ENCODE measurements at places on chromosomes 11 and 22.

GRCh38 chr22:22369964-22370270 is 125.3 kb downstream of the VPREB1 start:
- no peak for DNase-seq

DNA sequence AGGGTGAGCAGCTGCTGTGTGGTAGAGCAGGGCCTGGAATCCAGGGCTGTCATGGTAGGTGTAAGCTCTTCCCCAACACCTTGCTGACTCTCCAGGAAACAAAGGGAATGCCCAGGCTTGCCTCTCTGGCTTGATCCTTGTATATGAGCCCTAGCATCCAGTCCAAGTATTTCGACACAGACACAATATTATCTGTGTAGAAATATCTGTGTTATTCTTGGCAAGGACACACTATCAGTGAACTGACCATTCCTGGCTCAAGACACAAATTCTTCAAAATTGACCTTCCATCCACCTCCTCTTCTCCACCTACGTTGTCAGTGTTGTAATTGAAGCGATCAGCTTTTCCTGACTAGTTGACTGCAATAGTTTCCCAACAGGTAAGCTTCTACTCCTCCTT is 312.0 kb upstream of the NARS2 start:
- no peak for DNase-seq

- no peak for DNase-seq
Measured at GRCh38 chr22:30508216-30508615, 2.7 kb upstream of the SEC14L4 start.

DNA sequence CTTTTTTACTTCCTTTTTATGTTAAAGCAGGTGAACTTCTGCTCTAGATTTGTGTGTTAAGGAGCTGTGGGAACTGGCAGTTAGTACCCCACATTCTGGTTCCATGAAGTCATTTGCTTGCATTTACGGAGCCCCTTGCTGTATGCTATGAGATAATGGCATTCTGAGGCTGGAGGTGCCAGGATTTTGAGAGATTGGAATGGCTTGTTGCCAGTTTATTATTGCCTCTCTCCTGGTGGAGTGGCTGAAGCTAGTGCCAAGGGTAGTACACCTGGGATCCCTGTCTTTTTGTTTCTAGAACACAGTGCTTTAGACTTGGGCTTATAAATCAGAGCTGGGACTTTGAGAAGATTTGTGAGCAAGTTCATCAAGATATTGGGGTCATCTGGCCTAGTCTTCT is 73.8 kb downstream of the STIM1 start:
- DNase-seq = no peak

GRCh38 chr22:43136255-43136654 is 6.9 kb downstream of the MCAT start:
- DNase-seq = no peak

GRCh38 chr11:69250186-69251056 is 43.5 kb upstream of the MYEOV start:
- no peak for DNase-seq

GRCh38 chr11:79196950-79197349 is 243.9 kb downstream of the TENM4 start:
- no peak for DNase-seq

- no peak for DNase-seq
Measured at GRCh38 chr11:82790723-82791484, 57.2 kb upstream of the FAM181B start.

- no peak for DNase-seq
Measured at GRCh38 chr22:22776121-22776520, 111.5 kb upstream of the IGLL5 start.

DNA sequence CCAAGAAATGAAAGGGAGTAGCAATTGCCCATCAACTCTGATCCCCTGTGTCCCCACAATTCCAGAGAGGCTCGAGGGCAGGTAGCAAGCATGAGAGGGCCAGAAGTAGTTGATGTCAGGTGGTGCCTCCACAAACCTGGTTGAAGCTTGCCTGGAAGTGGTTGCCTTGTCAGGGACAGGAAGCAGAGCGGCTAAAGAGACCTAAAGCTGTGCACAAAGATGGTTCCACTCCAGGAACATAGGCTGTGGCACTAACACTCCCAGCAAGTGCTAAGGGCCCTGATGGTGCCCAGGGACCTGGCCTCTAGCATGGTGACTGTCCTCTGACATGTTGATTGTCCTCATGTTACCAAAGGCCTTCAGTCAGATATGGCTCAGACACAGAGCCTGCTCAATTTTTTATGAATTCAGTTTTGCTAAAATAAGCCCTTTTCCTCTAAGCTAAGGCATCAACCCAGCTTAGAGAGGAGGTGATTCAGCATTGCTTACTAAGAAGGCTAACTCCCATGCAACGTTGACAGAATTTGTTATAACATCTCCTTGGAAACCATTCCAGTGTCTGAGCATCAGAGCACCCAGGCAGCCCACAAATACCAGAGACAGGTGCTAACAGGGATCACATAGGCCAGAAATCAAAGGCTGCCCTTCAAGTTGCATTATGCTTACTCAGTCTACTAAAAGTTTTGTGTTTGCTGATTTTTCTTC is 196.3 kb upstream of the ARHGAP20 start:
- DNase-seq = no peak

GRCh38 chr11:122743949-122744348 is 88.4 kb downstream of the UBASH3B start:
- peak; percentile 69 for DNase-seq

DNA sequence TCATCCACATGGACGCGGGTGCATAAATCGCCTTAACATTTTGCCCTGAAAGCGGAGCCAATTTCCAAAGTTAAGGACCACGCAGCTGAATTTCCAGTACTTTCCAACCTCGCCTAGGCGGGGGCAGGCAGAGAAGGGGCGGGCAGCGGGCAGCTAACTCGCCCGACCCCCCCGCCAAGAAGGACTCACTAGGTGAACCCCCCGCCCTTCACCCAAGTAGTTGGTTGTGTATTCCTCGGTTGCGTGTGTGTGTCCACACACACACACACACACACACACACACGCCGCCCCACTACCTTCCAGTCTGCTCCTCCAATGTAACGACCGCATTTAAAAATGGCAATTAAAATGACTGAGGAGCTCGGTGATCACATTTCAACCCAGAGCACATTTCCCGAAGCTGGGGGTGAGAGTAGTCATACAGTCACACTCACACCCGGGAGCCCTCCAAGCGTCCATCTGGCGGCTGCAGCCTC is 1.4 kb downstream of the TENM4 start:
- DNase-seq = no peak

DNA sequence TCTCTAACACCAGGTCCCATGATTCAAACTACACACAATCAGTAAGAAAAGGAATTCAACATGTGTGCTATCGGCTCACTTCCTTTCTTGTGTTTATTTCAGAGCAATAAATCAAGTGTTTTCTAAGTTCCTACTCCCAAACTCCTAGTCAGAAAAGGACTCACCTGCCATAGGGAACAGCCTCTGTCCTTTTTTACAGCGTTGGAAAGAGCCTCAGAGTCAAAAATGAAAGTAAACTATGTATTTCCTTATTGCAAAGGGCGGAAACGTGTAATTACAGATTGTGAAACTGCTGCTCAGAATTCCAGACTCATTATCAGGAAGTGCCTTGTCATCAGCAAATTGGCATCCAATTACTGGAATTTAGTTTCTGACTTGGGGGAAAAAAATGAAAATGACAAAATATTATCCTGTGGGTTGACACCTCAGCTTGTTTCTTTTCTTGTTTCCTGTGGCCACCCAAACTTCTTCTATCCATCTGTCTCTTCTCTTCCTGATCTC is at the start of gene CASP4:
CASP4 (minus strand) TSS at position 220 of the 501 bp plus-strand sequence; CDS start at position 171, 49 bp downstream.
- peak; percentile 25 for DNase-seq

- no peak for DNase-seq
Measured at GRCh38 chr11:127098684-127099083, 98.1 kb upstream of the KIRREL3 start.

- DNase-seq = no peak
Measured at GRCh38 chr22:19823902-19824211, 30.8 kb downstream of the GNB1L start.

GRCh38 chr11:12234221-12234620 is 123.8 kb downstream of the MICAL2 start:
- no peak for DNase-seq
